ENCODE measurements at places on chromosomes 11 and 22. TPM values are rescaled to one million over a fixed set of nuclear protein-coding genes. Genes with fewer than 3 reads are reported as not detected.

Gene KIAA0930
- total RNA-seq = 68.0 TPM

DNA sequence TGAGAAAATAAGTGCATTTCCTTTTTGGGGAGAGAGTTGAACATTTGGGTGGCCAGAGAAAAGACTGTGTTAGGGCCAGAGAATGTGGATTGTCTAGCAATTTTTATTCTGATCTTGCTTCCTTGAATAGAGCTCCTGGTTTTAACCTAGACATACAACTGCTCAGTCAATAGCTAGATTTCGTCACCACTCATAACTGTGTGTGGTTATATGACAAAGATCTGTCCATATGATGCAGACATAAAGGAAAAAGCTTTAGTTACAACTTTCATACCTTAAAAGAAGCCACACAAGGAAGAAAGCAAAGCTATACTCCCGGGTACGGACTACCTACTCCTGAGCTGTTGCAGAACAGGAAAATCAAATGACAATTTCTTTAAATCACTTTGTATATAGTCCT, 37.2 kb downstream of the MS4A6A start:
- no peaks in the 10 kb centered on the region for H3K4me1 ChIP-seq
- H3K4me3 ChIP-seq = no peak overlapping the region
- H3K36me3 ChIP-seq = no peaks in the 10 kb centered on the region
- no peak for DNase-seq

DNA sequence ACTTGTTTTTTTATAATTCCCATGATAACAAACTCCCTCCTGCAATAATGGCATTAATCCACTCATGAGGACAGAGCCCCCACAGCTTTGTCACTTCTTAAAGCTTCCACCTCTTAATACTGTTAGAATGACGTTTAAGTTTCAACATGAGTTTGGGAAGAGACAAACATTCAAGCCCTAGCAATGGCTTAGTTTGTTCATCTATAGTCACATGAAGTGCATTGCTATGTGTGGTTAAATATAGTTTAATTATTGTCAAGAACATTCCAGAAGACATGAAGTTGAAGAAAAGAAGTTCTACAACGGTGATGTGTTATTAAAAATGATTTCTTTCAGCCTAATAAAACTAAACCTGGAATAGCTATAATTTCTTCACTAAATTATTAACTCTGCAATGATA, 30.6 kb downstream of the MMP7 start:
- no peaks in the 10 kb centered on the region for H3K36me3 ChIP-seq
- no peak overlapping the region for H3K27ac ChIP-seq
- peaks cover 8% of the 10 kb centered on the region for H3K27me3 ChIP-seq
- peaks cover 9% of the 10 kb centered on the region for H3K4me1 ChIP-seq
- DNase-seq = no peak

GRCh38 chr11:131391176-131391575, 20.8 kb downstream of the NTM start:
- H3K4me1 ChIP-seq = peaks cover 13% of the 10 kb centered on the region
- H3K27me3 ChIP-seq = peaks cover 15% of the 10 kb centered on the region
- H3K36me3 ChIP-seq = no peaks in the 10 kb centered on the region
- H3K27ac ChIP-seq = no peak overlapping the region
- no peak for DNase-seq

GRCh38 chr22:44526779-44527126, 28.7 kb upstream of the RTL6 start:
- peaks cover 4% of the 10 kb centered on the region for H3K27me3 ChIP-seq
- DNase-seq = no peak
- no peaks in the 10 kb centered on the region for H3K36me3 ChIP-seq
- no peak overlapping the region for H3K27ac ChIP-seq

- H3K4me1 ChIP-seq = no peaks in the 10 kb centered on the region
- DNase-seq = no peak
- H3K4me3 ChIP-seq = no peak overlapping the region
- no peaks in the 10 kb centered on the region for H3K27me3 ChIP-seq
- H3K27ac ChIP-seq = no peak overlapping the region
Measured at GRCh38 chr11:47669856-47670255, 27.5 kb upstream of the MTCH2 start.

GRCh38 chr11:83115551-83115950, 41.4 kb upstream of the PCF11 start:
- no peaks in the 10 kb centered on the region for H3K36me3 ChIP-seq
- peak overlapping the region; percentile 6 for H3K4me3 ChIP-seq
- H3K4me1 ChIP-seq = peaks cover 28% of the 10 kb centered on the region
- H3K27me3 ChIP-seq = no peaks in the 10 kb centered on the region
- H3K27ac ChIP-seq = no peak overlapping the region
